ENCODE measurements at places on chromosomes 11 and 22.

- DNase-seq = no peak
Measured at GRCh38 chr11:116581349-116581748, 191.4 kb downstream of the BUD13 start.

DNA sequence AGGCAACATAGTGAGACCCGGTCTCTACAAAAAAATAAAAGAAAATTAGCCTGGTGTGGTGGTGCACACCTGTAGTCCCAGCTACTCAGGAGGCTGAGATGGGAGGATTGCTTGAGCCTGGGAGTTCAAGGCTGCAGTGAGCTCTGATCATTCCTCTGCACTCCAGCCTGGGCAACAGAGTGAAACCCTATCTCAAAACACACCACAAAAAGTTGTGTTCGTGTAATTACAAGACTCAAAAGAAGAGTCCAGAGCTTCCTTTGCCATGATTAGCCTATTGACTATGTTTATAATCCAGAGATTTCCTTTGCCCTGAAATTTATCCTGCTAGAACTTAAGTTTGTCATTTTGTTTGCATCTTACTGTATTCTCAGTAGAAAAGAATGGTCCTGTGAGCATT is 21.0 kb downstream of the SGSM3 start:
- no peak for DNase-seq

DNA sequence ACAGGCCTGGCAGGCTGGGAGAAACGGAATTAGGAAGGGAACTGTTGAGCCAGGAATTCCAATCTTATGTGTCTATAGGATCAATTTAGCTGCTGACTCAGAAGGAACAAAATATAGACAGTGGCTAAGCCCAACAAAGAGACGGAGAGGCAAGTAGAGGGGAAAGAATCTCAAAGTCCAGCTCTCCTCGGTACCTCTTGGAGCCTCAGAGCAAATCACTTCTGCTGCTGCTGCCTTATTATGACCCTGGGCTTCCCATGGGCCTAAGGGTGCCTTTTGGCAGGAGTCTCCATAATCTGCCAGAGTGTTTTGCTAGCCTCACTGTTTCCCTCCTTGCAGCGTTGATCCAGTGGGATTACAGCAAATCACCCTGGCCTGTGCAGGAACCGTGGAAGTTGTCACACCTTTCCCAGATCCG is 31.7 kb downstream of the PAX6 start:
- no peak for DNase-seq

DNA sequence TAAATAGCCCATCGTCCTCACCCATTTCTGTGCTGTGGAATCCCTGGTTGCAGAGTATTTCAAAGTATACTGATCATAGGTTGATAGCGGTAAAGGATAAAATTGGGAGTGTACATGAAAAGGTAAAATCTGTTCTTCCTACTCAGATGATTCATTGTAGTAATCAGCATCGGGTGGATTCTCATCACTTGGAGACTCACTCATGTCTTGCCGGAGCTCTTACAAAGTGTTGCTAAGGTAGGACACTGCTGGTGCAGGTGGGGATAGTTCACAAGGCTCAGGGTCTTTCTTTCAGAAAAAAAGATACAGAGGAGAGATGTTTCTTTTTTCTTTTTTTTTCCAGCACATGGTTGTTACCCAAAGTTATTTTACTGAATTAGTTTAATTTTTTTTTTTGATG is 84.8 kb downstream of the MTNR1B start:
- no peak for DNase-seq

- DNase-seq = no peak
Measured at GRCh38 chr22:31160328-31160978, 471 bp downstream of the RNF185 start.

GRCh38 chr11:129202646-129203045 is 10.5 kb upstream of the ARHGAP32 start:
- no peak for DNase-seq

GRCh38 chr22:46339956-46340355 is 4.4 kb downstream of the TRMU start:
- DNase-seq = no peak

DNA sequence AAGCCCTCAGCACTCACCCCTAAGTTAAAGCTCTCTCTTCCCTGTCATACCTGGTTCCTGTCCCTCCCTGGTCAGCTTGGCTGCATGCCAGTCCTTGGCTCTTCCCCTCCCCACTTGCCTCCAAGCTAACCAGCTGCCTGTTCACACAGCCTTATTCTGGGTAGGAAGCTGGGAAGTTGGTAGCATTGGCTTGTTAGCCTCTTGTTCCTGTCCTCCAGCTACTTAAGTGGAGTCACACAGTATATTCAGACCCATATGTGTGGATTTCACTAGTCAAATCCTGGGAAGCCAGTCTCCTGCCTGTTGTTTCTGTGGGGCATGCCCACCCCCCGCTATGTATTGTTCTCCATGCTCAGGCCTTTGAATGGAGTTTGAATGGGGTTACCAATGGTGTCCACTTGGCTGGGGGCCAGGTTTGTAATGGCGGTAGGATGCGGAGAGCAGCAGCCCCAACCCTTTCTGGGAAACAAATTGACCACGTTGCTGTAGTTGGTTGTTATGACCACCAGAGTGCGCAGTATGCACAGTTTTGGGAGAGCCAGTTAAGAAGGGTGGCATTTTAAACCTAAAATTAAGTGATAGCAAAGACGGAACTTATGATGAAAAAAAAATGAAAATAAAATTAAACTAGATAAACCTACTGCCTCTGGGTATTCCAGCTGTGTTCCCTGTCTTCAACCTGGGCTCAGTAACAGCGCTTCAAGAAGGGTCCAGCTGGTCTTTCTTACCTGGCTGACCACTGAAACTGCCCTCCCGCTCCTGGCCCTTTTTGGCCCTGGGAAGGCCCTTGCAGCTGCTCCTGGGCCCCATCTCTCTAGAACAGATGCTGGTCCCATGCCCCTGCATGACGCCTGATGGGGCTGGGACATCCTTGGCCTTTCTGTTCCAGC is 10.7 kb upstream of the RPS3 start:
- DNase-seq = peak; percentile 14

- no peak for DNase-seq
Measured at GRCh38 chr22:29831186-29831921, 6.7 kb downstream of the ASCC2 start.

DNA sequence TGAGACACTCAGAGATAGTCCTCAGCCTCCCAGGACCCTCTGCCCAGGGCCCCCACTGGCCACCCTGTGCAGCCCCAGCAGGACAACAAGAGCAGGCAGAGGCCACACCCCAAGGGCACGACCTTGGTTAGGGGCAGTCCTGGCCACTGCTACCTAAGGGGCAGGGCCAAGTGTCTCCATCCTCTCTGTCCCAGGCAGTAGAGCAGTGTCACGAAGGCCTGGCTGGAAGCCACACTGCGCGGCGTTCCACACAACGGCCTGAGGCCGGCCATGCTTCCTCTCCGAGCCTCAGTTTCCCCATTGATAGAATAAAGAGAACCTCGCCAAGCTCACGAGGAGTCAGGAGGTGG is 1074.3 kb downstream of the BRD1 start:
- DNase-seq = no peak

- DNase-seq = no peak
Measured at GRCh38 chr22:42769574-42770447, 49.1 kb upstream of the A4GALT start.

- no peak for DNase-seq
Measured at GRCh38 chr11:95443386-95443785, 212.4 kb upstream of the SESN3 start.

DNA sequence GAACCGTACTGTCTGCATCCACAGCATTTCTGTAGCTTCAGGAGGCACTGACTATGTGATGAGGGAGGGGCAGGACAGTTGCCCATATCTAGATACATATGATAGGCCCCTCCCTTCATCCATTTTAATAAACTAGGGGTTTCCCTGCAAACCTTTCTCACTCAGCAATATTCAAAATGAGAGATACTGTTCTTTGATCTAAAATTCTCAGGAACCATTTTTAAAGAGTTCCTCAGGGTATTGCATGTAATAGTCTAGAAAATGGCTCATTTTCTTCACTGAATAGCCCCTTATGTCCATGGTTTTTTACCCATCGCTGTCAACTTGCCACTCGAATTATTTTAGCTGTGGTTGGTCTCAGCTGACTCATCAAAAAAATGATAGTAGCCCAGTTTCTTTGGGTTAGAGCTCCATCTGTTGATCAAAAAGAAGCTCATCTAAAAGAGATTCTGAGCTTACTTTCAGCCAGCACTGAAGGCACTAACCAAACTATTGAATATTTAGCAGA is 37.0 kb upstream of the DNAJB7 start:
- DNase-seq = no peak

GRCh38 chr22:32142600-32142999 is 16.5 kb downstream of the C22orf42 start:
- DNase-seq = no peak

DNA sequence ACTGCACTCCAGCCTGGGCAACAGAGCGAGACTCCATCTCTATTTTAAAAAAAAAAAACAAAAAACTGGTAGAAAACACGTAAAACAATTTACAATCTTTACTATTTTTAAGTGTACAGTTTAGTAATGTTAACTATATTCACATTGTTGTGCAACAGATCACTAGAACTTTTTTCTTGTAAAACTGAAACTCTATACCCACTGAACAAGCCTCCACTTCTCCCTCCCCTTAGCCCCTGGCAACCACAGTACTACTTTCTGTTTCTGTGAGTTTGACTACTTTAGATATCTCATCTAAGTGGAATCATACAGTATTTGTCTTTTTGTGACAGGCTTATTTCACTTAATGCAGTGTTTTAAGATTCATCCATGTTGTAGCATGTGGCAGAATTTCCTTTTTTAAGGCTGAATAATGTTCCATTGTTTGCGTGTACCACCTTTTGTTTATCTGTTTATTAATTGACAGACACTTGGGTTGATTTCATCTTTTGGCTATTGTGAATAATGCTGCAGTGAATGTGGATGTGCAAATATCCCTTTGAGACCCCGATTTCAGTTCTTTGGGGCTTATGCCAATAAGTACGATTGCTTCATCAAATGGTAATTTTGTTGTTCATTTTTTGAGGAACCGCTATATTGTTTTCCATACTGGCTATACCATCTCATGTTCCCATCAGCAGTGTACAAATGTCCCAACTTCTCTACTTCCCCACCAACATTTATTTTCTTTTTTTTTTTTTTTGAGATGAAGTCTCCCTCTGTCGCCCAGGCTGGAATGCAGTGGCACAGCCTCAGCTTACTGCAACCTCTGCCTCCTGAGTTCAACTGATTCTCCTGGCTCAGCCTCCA is 11.0 kb downstream of the DDB2 start:
- no peak for DNase-seq

DNA sequence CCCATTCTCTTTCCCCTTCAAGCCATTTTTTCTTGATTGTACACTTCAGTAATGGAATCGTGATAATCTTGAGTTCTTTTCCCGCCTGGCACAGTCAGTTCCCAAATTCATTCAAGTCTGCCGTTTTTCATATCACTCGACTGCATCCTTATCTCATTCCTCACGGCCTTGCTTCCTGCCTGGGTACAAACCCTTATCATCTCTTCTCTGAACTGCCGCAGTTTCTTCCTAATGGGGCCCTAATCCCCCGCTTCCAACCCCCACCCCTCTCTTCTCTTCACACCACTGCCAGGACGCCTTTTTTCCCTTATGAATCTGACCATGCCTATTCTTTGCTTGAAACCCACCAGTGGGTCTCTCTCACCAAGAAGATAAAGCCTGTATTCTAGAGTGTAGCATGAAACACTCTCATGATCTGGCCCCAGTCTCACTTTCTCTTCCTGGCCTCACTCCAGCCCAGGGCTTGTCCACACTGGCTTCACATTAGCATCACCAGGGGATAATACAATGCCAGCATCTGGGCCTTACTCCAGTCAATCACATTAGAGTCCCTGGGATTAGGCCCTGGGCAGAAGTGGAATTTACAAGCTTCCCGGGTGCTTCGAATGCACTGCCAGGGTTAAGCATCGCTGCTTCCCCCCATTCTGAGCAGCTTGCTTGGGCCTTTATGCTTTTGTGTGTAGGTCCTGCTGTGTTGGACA is 102.1 kb downstream of the FBXO7 start:
- no peak for DNase-seq

DNA sequence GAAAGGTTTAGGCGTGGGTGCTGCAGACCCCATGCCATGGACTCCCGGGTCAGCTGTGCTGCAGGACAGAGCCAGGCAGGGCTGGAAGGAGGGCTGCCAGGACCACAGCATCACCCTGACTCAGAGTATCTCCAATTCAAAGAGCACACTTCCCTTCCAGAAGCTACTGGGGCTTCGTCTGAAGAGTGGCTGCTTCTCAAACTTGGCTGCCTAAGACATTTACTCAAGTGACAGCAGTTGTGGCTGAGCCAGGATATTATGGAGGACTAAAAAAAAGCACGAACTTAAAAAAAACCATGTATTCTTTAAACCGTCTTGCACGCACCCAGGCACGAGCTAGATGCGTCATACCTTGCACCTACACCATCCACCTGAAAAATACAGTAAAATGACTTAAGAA is 13.0 kb upstream of the BID start:
- no peak for DNase-seq

DNA sequence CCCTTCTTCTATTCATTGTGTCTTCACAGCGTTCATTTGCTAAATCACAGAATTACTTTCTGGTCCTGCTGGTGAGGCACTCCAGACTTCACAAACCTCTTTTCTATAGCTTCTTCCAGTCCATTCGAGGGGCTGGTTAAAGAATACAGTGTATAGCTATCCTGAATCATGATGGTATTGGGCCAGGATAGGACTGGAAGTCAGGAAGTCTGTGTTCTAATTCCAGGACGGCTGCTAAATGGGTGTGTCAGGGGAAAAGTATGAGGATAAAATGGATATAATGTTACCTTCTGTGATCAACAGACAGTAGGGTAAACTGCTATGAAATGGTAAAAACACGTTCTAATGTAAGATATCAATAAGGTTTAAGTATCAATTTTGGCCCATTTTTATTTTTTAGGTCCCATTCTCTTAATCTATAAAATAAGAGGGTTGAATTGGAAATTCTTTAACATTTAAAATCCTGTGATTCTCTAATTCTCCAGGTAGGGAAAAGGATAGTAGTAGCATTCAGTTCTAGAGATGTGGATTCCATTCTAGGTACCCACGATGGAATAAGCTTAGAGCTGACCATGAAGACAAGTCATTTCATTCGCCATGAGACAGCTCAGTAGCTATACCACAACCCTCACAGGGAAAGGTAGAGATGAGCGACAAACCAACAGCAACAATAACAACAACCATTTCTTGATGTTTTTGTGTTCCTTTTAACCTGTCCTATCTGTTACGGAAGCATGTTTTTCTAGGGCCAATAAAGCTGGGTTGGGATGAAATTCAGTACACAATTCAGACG is 96.1 kb downstream of the SLC1A2 start:
- DNase-seq = no peak

GRCh38 chr11:11422411-11423128 is 69.5 kb upstream of the CSNK2A3 start:
- DNase-seq = no peak

- no peak for DNase-seq
Measured at GRCh38 chr11:69834251-69834650, 15.0 kb upstream of the FGF3 start.

Data from activated CD4-positive, CD25-positive, alpha-beta regulatory T cell (primary cell).